Adipocyte (in vitro differentiated cells): ENCODE measurements at places on chromosomes 16 and 17.
A peak's percentile ranks its signal among the peaks of the same experiment; 100 is the strongest.

DNA sequence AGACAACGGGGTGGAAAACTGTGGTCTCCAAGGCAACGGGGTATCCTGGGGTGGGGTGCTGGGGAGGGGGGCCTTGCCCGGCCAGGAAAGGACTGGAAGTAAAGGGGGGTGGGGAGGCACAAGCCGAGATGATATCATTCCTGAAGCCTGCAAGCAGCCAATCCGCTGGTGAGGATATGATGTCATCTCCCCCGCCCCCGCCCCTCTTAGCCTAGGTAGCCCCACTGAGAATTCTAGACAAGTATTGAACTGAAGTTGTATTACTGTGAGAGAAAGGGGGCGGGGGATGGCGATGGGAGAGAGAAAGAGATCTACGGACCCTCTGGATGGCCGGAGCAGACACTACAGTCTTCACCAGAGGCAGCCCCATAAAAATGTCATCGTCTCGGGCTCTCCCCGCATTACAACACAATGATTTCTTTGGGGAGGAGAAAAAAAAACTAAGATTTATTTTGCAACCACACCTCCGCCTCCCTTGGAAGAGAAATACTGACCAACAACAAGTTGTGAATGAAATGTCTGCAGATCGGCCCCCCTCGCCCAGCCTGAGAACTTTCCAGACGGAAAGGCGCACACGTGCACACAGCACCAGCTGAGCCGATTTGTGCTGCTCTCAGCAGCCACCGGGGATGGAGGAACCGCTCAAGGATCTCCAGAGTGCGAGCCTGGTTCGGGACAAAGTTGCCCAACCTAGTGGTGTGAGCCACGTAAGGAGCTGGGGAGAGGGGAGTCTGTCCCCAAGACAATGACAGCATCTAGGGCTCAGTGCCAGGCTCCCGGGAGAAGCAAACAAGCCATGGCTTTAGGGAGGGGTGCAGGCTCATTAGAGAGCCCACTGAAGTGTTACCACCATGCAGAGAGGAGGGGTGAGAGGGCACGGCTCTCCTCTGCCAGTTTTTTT, 222.1 kb downstream of the SOX9 start:
- no peak for DNase-seq

- no peak for DNase-seq
These were observed 141.2 kb downstream of the CMIP start for GRCh38 chr16:81585785-81586184.

DNA sequence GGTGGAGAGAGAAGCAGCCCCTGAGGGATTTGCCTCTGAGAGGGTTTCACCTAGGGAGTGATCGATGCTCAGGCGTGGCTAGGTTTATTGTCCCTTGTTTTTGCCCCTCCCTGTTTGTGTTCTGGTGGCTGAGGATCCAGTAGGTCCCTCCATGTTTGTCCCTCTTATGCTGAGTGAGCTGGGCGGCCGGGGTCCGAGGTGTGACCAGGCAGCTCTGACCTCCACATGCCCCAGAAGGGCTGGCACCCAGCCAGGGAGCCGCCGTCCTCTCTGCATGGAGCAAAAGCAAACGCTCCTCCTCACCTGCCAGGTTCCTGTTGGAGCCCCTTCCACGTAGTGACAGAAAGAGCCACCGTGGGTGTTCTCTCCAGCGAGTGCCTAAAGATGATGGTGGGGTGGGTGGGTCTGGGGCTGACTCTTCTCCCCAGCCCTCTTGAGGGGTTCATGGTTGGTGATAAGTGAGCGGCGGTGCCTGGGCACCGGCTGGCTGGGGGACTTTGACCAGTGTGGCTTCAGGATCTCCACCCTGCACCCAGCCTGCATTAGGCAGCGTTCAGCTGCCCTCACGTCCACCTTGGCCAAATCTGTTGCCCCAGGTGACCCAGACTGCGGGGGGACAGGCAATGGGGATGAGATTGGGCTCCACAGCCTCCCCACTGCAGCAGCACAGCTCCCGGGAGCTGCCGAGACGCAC, 14.1 kb upstream of the NUDT16L1 start:
- DNase-seq, result no peak

GRCh38 chr16:10003486-10003885, 178.7 kb downstream of the GRIN2A start:
- no peak for DNase-seq

- no peak for DNase-seq
These were observed 13.4 kb downstream of the FBF1 start for GRCh38 chr17:75927286-75927922.

DNA sequence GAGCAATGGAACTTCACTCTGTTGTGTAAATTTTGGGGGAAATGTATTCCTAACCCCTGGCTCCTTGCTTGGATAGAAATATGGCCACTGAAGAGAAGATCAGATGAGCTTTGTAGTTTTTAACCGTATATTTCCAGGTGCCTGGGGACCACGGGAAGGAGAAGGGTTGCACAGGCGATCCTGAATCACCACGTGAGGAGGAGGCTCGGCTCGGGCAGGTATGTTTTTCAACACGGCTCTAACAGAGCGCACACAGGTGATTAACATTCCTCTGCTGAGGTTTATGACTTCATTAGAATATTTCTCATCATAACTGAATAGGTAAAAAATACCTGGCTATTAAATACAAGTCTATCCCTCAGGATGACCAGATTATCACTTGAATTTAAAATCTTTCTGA, 495.0 kb upstream of the ZFHX3 start:
- no peak for DNase-seq

DNA sequence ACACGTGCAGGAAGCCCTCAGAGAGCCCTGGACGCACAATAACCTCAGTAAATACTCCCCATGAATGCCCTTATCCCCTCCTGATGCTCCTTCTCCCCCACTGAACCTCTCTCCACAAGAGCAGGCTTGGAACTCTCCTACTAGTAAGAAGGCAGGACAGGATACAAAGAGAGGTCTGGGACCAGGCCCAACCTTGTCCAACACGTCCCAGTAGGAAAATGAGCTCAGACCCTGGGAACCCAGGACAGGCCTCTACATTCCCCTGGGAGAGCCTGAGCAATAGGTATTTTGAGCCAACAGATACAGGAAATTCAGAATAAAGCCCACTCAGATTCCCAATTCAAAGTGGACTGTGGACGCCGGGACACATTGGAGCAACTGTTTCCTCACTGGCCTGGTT, 19.2 kb downstream of the ZNF423 start:
- no peak for DNase-seq

DNA sequence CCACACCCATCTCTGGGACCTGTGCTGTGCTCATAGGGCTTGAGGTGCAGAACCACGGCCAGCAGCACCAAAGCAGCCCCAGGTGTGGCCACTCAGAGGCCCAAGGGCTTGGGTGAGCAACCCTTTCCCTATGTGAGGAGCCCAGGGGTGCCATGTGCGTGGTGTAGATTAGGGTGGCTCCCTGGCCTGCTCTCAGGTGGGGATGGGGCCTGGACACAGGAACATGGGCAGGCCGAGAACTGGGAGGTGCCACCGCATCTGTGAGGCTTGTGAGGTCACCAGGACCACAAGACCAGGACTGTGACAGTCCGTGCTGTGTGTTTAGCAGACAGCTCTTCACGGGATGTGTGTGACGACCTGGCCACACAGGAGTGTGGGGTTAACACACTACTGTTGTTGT, 103.5 kb upstream of the ZNF750 start:
- no peak for DNase-seq

- peak; percentile 80 for DNase-seq
These were observed 54.4 kb upstream of the PABPN1L start for GRCh38 chr16:88920618-88921590.

DNA sequence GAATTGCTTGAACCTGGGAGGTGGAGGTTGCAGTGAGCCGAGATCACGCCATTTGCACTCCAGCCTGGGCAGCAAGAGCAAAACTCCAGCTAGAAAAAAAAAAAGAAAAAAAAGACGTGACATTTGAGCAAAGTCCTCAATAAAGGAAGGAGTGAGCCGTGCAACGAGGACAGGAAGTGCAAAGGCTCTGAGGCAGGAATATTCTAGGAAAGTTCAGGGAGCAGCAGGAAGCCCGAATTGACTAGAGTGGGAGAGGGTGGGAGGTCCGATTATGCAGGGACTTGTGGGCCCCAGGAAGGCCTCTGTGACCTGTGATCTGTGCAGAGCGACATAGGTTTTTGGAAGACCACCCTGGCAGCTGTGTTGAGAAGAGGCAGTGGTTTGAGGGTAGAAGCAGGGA, 8.6 kb upstream of the LASP1NB start:
- no peak for DNase-seq

DNA sequence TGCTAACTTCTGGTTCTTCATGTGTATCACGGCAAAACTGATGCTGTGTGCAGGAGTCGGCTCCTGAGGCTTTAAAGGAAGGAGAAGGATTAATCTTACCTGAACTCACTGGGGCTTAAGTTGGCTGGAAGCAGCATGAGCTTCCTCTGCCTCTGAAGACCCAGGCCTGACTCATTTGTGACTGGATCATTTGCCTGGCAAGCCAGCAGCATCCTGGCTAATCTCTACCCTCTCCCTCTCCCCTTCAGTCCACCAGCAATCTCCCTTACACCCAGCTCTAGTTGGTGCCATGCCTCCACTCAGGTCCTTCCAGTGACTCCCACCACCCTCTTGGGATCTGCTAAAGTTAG, 150.3 kb downstream of the IRX3 start:
- no peak for DNase-seq

DNA sequence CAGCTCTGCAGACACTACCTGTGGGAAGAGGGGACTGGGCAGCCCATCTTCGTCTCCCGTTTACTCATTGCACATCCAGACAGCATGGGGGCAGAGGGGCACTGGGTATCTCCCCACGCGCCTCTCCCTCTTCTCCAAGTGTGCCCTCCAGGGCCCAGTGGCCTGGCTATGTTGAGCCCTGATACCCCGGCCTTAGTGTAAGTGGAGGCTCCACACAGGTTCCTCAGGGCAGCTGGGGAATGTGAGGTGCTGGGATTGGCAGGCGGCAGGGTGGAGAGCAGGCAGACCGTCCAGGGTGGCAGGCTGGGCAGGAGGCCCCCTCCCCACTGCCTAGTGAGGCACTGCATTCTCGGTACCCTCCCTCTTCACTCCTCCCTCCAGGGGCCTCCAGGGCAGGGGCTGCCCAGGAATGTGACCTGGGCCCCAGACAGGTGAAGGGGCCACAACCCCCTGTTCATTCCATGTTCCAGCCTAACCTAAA, 13.2 kb upstream of the NAGLU start:
- DNase-seq, result no peak

DNA sequence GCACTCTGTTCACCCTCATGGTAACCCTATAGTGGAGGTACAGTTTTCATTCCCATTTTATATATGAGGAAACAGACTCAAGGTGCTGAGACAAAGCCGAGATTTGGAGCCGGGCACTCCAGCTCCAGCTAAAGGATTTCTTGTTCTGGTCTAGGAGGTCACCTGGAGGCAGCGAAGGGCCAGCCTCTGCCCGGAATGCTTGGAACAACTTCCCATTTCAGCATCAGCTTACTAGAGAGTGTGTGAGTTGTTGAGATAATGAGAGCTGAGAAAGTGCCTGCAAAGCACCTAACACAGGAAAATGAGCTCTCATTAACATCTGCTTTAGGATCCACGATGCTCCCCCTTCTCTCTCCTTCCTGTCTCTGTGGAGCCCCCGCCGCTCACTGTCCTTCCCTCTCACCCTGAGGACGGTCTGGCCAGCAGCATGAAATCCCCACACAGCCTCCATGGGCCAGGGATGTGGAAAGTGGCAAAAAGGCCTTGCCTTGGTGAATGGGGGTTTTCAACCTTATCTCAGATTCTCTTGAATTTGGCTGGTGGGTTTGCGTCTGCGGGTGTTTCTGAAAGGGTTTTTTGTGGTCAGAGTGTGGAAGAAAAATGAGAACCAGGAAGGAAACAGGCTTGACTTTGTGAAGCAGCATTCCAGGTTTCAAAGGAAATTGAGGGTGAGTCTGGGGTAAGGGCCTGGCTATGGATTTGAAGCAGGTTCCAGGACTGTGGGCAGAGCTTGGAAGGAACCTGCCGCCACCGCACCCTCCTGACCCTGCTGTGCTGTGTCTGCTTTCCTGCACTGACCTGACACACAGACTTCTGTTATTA, 178.7 kb downstream of the FOXL1 start:
- DNase-seq, result no peak

DNA sequence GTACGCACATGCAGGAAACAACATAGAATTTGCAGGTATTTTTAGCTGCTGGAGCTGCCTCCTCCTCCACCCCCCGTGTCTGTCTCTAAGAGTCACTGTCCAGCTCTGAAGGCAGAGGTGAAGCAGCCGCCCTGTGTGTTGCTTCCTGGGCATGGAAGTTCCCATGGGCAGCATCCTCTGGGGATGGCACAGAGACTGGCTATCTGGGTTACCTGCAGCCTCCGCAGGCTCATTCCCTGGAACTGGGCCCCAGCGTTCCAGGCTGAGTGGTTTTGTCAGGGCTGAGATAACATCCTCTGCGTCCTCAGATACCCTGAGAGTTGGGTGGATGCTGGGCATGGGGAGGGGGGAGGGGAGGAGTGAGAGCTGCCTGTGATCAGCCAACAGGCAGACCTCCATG, 41.5 kb upstream of the MRTFB start:
- no peak for DNase-seq

- DNase-seq, result no peak
These were observed 66.9 kb downstream of the SKAP1 start for GRCh38 chr17:48363161-48363560.

- DNase-seq, result no peak
These were observed 12.3 kb downstream of the NUPR1 start for GRCh38 chr16:28526201-28527099.

- no peak for DNase-seq
These were observed 37.0 kb downstream of the NDEL1 start for GRCh38 chr17:8472663-8473062.

- DNase-seq, result no peak
These were observed 33.2 kb upstream of the CDYL2 start for GRCh38 chr16:80837533-80838147.

DNA sequence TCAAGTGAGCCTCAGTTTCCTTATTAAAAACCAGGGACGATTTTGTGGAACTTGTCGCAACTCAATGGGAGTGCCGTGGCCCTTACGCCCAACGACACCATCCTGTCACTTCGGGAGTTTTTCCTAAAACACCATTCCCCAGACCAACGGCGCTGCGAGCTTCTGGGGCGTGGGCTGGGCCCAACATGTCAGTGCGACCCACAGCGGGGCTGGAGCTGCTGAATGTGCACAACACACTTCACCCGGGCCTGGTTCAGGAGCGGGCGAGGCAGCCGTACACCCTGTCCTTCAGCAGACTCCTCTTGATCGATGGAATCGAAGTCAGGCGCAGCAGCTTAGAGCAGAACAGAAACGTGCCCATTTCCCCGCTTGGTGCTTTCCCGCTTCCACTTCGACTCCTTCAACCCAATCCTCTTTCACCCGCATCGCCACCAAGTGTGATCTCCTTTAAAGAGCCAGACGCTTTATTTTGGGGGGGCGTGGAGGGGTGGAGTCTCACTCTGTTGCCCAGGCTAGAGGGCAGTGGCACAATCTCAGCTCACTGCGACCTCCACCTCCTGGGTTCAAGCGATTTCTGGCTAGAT, 13.2 kb upstream of the SLC7A5 start:
- no peak for DNase-seq

DNA sequence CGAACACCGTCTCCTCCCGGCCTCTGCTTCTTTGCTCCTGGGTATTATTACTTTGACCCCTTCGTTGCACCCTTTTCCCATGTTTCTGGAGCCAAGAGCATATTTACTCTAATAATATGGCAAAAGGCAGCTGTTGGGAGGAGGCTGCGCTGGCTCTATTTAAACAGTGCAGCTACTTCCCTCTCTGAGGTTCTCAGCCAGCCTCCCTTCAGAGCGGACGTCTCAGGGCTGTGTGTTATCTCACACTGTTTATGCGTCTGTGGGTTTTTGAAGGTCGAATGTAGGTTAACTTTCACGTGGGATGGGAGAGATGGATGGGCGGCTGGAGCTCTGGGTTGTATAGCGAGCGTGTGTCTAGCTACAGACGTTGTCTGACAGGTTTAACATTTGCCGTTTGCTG, 45.3 kb downstream of the COX4I1 start:
- no peak for DNase-seq

GRCh38 chr17:74998783-74999182, 11.4 kb downstream of the CDR2L start:
- DNase-seq, result no peak
